ENCODE measurements at places on chromosomes 13 and 19. TPM values are rescaled to one million over a fixed set of nuclear protein-coding genes. Genes with fewer than 3 reads are reported as not detected.

The PGLYRP2 gene
- total RNA-seq: not detected

The NLRP7 gene
- not detected for total RNA-seq

The ACER1 gene
- not detected for total RNA-seq

GRCh38 chr19:49155005-49155819 lies at the start of gene HRC:
HRC (minus strand) TSS chr19:49155396; CDS start chr19:49155237, 159 bp downstream.
- peaks cover 37% of the 10 kb centered on the region for H3K4me1 ChIP-seq
- H3K27ac ChIP-seq: no peak within 1 kb of the TSS
- DNase-seq: no peak
- no peaks in the 10 kb centered on the region for H3K27me3 ChIP-seq
- H3K4me3 ChIP-seq: no peak within 1 kb of the TSS
- H3K36me3 ChIP-seq: no peaks in the 10 kb centered on the region

The PNMA8A gene
- total RNA-seq: 4.3 TPM

The SLC6A16 gene
- total RNA-seq: 1.6 TPM

The TMPRSS9 gene
- not detected for total RNA-seq

The DNAAF3 gene
- 1.6 TPM for total RNA-seq

The BCL2L12 gene
- 5.6 TPM for total RNA-seq

DNA sequence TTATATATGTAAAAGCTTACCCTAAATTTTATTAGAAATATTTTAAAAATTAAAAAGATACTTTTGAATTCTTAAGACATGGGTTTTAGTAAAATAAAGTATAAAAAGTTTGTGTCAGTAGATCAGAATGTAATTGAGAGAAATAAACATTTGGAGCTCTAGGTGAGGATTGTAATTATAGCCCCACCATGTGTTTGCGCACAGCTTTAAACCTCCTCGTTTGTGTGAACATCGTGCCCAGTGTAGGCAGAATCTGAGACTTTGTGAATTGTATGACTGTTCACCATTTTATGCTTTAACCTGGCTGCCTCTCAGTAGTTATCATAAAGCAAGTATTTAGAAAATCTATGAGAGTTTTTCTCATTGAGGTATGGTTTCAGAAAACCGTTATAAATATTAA lies 29.1 kb downstream of the CUL4A start:
- H3K36me3 ChIP-seq: no peaks in the 10 kb centered on the region
- H3K4me1 ChIP-seq: no peaks in the 10 kb centered on the region
- no peak overlapping the region for H3K4me3 ChIP-seq
- no peak overlapping the region for H3K27ac ChIP-seq
- DNase-seq: no peak

GRCh38 chr13:48192411-48192935 lies 40.5 kb upstream of the ITM2B start:
- H3K4me1 ChIP-seq: no peaks in the 10 kb centered on the region
- H3K27ac ChIP-seq: no peak overlapping the region
- DNase-seq: no peak
- no peaks in the 10 kb centered on the region for H3K27me3 ChIP-seq

DNA sequence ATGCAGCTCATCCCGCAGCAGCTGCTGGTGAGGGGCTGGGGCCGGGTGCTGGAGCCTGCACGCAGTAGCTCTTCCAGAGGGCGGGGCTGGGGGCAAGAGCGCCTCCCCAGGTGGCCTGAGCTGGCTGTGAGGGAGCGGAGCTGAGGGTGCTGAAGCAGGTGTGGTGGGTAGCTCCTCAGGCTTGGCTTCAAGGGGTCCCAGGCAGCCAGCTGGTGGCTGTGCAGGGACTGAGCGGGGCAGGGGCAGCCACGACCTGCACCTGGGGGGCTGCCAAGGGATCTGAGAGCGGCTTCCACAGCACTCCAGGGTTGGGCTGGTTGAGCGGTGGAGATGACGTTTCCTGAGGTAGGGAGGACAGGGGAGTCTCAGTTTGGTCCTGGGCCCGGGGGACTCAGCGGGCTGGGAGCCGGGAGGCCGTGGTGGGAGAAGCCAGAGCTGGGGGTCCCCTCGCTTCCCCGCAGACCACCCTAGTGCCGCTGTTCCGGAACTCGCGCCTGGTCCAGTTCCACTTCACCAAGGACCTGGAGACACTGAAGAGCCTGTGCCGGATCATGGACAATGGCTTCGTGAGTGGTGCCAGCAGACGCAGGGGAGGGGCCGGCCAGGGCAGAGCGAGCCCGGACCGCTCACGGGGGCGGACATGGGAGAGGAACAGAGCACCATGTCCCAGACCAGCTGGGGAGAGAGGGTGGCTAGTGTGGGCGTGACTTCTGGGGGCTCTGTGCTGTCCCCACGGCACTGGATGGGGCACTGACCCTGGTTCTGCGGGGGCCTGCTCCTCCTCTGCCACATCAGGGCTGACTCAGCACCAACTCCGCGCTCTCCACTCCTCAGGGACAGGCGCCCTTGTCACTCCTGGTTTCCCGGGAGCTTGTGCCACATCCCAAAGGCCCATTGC lies 7.4 kb downstream of the PTOV1 start:
- H3K27me3 ChIP-seq: no peaks in the 10 kb centered on the region
- H3K36me3 ChIP-seq: peaks cover 20% of the 10 kb centered on the region
- no peak overlapping the region for H3K4me3 ChIP-seq
- DNase-seq: no peak
- no peak overlapping the region for H3K27ac ChIP-seq

DNA sequence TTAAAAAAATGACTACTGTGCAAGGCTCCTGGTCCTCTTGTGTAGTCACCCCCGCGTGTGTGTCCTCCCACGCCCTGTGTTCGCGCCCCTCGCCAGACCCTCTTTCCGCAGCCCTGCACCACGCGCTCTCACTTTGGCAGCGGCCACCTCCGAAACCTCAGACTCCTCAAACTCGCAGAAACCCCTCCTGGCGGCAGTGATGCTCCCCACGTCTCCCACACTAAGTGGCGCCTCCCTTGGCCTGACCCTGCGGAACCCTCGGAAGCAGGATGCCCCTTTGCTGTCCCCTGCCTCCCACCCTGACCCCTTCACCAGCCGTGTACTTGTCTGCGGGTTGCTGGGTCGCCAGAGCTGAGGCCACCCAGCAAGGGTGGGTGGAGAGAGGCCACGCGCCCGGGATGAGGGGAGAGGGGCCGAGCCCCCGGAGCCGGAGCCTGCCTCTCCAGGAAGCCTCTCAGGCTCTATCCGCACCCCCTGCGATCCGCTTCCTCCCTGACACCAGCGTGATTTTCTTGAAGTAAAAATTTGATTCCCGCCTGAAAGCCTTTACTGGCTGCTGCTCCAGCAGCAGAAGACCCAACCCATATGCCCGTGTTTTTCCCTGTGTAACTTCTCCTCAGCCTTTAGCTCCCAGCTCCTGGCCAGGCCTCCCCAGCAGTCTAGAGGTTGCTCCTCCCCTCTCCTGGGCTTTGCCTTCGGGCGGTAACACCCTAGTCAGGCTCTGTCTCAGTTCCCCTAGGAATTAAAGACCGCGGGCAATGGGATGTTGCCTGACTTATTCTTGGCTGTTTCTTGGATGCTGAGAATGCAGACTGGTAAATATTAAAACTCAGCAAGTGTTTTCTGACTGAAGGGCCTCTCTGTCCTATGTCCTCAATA lies 55.2 kb downstream of the MIPEP start:
- no peaks in the 10 kb centered on the region for H3K36me3 ChIP-seq
- no peak for DNase-seq
- H3K27me3 ChIP-seq: no peaks in the 10 kb centered on the region

- no peaks in the 10 kb centered on the region for H3K36me3 ChIP-seq
- DNase-seq: no peak
- no peak overlapping the region for H3K27ac ChIP-seq
These were observed 4.9 kb downstream of the SMAD9 start for GRCh38 chr13:36915106-36915505.

DNA sequence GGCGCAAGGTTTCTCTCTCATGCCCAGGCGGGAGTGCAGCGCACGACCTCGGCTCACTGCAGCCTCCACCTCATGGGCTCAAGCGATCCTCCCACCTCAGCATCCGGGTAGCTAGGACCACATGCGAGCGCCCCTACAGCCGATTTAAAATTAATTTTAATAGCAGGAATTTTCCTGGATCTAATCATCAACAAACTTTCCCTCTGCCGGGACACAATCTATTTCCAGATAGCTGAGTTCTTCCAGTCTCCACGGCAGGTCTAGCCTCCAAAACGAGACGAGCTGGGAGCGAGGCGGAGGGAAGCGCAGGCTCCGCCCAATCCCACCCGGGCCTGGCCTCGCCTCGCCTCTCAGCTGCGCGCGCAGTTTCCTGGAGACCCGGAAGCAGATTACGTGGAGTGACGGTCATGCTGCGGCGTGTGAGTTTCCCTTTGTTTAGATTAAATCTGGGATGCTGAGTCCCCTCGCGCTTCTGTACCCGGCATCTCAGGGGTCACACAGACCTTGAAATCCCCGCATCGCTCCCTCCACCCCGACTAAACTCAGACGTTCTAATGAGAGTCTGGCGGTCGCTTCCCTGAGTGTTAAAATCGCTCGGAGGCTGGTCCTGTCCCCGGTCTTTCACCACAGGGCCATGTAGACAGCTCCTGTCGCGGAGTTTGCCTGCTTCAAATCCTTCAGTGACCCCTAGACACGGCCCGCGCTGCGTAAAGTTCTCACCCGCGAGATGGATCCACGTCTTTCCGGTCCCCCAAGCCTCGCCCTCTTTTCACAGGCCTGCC lies at the start of gene ZNF880:
Gene ZNF880 (plus strand): TSS at position 365 of the 782 bp plus-strand sequence. CDS start 43 bp downstream, at position 408.
- peaks cover 5% of the 10 kb centered on the region for H3K4me1 ChIP-seq
- peak within 1 kb of the TSS; percentile 95 for H3K27ac ChIP-seq
- H3K36me3 ChIP-seq: no peaks in the 10 kb centered on the region
- peak within 1 kb of the TSS; percentile 76 for H3K4me3 ChIP-seq
- no peaks in the 10 kb centered on the region for H3K27me3 ChIP-seq

DNA sequence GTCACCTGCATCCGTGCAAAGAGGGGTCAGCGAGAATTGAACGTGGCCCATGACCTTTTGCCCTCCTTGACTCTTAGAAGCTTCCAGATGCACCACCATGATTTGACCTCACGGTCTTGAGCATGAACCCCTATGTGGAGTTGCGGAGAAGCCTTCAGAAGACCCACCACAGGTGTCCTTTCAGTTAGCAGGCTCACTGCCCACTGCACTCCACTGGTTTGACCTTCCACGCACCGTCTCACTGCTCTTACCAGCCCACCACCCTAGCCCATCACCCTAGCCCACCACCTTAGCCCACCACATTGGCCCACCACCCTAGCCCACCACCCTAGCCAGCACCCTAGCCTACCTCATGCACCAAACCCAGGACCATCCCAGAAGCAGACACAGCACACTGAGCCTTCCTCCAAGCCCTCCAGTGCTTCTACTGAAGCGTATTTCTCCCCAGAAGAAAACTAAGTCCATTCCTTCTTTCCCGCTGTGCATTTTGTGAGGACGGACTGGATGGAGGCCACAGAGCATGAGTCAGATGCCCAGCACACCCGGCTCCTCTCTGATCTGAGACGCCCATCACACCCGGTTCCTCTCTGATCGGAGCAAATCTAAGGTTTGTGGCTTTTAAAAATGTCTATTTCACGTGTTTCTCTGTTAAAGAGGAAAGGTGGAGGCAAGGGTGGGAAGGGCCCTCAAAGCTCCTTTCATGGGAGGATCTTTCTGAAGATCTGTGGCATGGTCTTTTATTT lies 45.8 kb downstream of the SOX1 start:
- H3K27ac ChIP-seq: no peak overlapping the region
- H3K4me3 ChIP-seq: no peak overlapping the region
- no peaks in the 10 kb centered on the region for H3K36me3 ChIP-seq
- H3K4me1 ChIP-seq: no peaks in the 10 kb centered on the region

DNA sequence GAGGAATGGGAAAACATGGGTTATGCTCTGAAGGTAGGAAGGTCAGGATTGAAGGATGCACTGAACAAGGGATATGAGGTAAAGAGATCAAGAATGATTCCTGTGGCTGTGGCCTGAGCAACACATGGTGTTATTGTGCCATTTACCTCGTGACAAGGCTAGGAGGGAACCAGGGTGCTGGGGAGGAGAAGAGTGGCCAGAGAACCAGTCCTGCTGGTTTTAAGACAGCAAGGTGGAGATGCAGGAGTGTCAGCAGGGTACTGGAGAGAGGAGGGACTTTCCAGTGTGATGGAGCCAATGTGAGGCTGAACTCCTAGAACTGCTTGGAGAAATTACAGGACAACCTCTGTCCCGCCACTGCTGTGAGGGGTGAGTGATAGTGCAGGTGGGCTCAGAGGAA lies 282.4 kb downstream of the MYO16 start:
- no peaks in the 10 kb centered on the region for H3K36me3 ChIP-seq
- H3K4me3 ChIP-seq: no peak overlapping the region
- peaks cover 19% of the 10 kb centered on the region for H3K4me1 ChIP-seq
- no peak for DNase-seq
- no peaks in the 10 kb centered on the region for H3K27me3 ChIP-seq
- no peak overlapping the region for H3K27ac ChIP-seq

DNA sequence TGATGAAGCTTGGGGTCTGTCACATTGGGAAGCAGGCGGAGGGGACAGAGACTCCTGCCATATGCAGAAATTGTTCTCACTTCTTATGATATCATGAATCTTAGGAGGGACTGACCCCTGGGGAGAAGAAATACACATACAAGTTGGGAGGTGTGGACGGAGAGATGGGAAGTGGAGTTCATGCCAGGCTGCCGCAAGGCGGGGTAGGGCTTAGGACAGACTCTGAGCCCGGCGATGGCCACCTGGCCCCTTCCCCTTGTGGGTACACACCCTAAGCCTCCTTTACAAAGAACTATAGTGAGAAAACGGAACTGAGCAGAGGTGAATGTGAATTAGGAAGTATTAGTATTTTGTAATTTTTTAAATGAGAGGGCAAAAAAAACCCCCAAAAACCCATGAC lies 177.0 kb upstream of the IRS2 start:
- no peak for DNase-seq
- H3K4me3 ChIP-seq: no peak overlapping the region
- no peak overlapping the region for H3K27ac ChIP-seq
- no peaks in the 10 kb centered on the region for H3K36me3 ChIP-seq

GRCh38 chr13:99356262-99357091 lies 49.3 kb upstream of the GPR183 start:
- H3K27me3 ChIP-seq: no peaks in the 10 kb centered on the region
- no peak overlapping the region for H3K4me3 ChIP-seq
- H3K36me3 ChIP-seq: no peaks in the 10 kb centered on the region
- DNase-seq: no peak
- no peak overlapping the region for H3K27ac ChIP-seq

- no peaks in the 10 kb centered on the region for H3K4me1 ChIP-seq
- no peak for DNase-seq
- H3K4me3 ChIP-seq: no peak overlapping the region
- no peaks in the 10 kb centered on the region for H3K27me3 ChIP-seq
- H3K27ac ChIP-seq: no peak overlapping the region
These were observed 221.8 kb downstream of the OXGR1 start for GRCh38 chr13:96772426-96772825.

The PRKCG gene
- total RNA-seq: 0.26 TPM

GRCh38 chr13:40910324-40911050 lies 108.6 kb downstream of the ELF1 start:
- no peaks in the 10 kb centered on the region for H3K27me3 ChIP-seq
- H3K27ac ChIP-seq: peak overlapping the region; percentile 2
- peaks cover 22% of the 10 kb centered on the region for H3K4me1 ChIP-seq
- no peaks in the 10 kb centered on the region for H3K36me3 ChIP-seq
- no peak overlapping the region for H3K4me3 ChIP-seq
- DNase-seq: no peak

DNA sequence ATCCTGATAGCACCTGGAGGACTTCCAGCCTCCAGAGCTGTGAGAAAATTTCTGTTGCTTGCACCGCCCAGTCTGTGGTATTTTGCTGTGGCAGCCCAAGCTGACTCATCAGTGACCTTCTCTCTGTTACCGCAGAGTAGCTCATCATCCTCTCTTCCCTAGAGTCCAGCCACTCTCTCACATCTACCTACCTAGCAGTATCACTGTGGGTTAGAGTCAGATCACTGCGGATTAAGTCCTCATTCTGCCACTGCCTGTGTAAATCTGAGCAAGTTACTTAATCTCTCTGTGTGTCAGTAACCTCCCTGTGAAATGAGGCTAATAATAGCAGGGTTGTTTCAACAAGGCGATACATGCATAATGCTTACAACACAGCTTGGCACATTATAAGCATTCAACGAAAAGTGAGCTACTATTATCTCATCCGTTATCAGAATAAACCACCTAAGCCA lies 40.3 kb upstream of the USPL1 start:
- H3K4me3 ChIP-seq: no peak overlapping the region
- no peak overlapping the region for H3K27ac ChIP-seq
- H3K27me3 ChIP-seq: no peaks in the 10 kb centered on the region
- H3K4me1 ChIP-seq: peaks cover 10% of the 10 kb centered on the region
